ENCODE measurements at places on chromosomes 16 and 17.
A peak's percentile ranks its signal among the peaks of the same experiment; 100 is the strongest.

- no peaks in the 10 kb centered on the region for H3K27me3 ChIP-seq
- H3K36me3 ChIP-seq, result peaks cover 3% of the 10 kb centered on the region
- peak within 1 kb of the TSS; percentile 98 for H3K4me3 ChIP-seq
- H3K4me1 ChIP-seq, result peaks cover 18% of the 10 kb centered on the region
- no peak for DNase-seq
Observed at GRCh38 chr16:30526137-30526822, at the start of gene ZNF768. ZNF768 (minus strand) TSS chr16:30526566; CDS start chr16:30526413, 153 bp downstream.

GRCh38 chr17:74528491-74529199 is 2.6 kb downstream of the CD300LB start:
- no peaks in the 10 kb centered on the region for H3K36me3 ChIP-seq
- H3K4me3 ChIP-seq, result no peak overlapping the region
- no peak overlapping the region for H3K27ac ChIP-seq
- H3K27me3 ChIP-seq, result no peaks in the 10 kb centered on the region
- DNase-seq, result no peak

DNA sequence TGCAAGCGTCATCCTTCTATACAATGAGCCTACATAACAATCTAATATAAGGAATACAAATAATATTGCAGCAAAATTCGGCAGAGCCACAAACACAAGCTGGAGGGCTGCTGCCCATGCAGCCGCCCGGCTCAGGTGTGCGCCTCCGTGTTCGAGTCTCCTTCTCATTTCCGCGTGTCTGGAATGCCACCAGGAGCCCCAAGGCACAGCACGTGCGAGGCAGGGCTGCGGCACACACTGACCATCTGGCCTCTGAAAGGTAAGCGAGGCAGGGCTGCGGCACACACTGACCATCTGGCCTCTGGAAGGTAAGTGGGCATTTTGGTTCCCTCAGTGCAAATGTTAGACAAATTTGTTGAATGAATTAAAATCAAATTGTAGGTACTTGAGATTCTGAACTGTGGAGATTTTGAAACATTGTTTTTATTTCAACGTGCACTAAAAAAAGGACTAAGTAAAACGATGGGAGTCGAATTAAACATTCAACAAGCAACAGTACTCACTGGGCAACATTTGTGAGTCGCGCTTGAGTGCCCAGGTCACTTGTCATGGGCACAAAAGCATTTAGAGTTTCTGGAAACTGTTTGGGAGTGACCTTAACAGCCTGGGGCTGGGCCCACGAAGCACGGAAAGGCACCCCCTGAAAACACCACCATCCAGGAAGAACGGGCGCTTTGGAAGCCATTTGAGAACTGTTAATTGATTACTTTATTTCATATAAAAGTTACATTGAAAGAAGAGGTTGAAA is 37.4 kb downstream of the ZDHHC7 start:
- DNase-seq, result no peak
- peaks cover 27% of the 10 kb centered on the region for H3K36me3 ChIP-seq
- no peaks in the 10 kb centered on the region for H3K27me3 ChIP-seq
- peaks cover 40% of the 10 kb centered on the region for H3K4me1 ChIP-seq
- H3K4me3 ChIP-seq, result no peak overlapping the region

DNA sequence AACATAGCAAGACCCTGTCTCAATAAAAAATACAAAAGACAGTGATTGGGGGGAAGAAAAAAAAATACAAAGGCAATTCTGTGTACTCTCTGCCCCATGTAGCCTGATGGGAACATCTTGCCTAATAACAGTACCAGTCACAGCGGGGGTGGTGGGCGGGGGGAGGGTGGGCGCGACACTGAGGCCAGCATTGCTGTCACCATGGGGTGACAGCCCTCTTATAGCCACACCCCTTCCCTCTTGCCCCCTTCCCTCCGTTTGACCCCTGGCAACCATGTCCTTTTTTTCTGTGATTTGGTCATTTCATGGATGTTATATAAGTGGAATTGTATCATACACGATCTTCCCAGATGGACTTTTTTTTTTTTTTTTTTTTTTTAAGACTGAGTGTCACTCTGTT is 80.9 kb downstream of the DNAH17 start:
- no peaks in the 10 kb centered on the region for H3K4me1 ChIP-seq
- no peak overlapping the region for H3K27ac ChIP-seq
- no peak overlapping the region for H3K4me3 ChIP-seq
- H3K36me3 ChIP-seq, result no peaks in the 10 kb centered on the region
- no peaks in the 10 kb centered on the region for H3K27me3 ChIP-seq

DNA sequence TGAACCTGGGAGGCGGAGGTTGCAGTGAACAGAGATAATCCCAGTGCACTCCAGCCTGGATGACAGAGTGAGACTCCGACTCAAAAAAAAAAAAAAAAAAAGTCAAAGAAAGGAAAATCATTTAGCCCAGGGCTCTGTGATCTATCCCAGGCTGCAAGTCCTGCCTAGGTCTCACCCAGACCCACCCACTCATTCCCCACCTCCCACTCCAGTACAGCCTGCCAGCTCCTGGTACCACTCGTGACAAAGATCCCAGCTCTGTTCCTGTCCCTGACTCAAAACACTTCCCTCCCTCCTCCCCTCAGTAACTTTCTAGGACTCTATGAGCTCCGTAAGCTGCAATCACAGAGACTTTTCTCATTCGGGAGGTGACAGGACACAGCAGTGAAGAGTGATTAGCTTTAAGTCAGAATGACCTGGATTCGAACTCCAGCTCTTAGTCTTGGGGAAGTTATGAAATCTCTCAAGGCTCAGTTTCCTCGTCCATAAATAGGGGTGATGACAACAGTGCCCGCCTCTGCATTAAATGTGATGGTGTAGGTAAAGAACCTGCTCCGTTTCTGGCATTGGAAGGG is 28.0 kb upstream of the MRPS23 start:
- no peaks in the 10 kb centered on the region for H3K27me3 ChIP-seq
- H3K4me3 ChIP-seq, result no peak overlapping the region
- peaks cover 87% of the 10 kb centered on the region for H3K4me1 ChIP-seq
- H3K36me3 ChIP-seq, result no peaks in the 10 kb centered on the region
- H3K27ac ChIP-seq, result no peak overlapping the region

DNA sequence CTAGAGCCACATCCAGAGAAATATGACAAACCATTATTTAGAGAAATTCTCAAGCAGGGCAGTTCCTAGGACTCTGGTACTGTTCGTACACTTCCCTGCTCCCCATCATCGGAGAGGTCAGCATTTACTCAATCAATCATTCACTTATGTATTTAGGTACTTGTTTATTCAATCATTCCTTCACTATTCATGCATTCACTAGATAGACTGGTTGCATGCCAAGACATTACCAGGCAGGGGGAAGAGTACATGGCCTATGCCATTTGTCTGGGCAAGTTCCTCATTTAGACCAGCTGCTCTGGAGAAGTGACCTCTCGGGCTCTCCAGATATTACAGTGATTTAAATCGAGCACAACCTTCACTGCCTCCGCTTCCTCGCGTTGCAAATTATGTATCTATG is 603.4 kb downstream of the KCNJ2 start:
- no peaks in the 10 kb centered on the region for H3K36me3 ChIP-seq
- no peak overlapping the region for H3K27ac ChIP-seq
- no peak for DNase-seq
- H3K27me3 ChIP-seq, result no peaks in the 10 kb centered on the region
- no peak overlapping the region for H3K4me3 ChIP-seq
- no peaks in the 10 kb centered on the region for H3K4me1 ChIP-seq

DNA sequence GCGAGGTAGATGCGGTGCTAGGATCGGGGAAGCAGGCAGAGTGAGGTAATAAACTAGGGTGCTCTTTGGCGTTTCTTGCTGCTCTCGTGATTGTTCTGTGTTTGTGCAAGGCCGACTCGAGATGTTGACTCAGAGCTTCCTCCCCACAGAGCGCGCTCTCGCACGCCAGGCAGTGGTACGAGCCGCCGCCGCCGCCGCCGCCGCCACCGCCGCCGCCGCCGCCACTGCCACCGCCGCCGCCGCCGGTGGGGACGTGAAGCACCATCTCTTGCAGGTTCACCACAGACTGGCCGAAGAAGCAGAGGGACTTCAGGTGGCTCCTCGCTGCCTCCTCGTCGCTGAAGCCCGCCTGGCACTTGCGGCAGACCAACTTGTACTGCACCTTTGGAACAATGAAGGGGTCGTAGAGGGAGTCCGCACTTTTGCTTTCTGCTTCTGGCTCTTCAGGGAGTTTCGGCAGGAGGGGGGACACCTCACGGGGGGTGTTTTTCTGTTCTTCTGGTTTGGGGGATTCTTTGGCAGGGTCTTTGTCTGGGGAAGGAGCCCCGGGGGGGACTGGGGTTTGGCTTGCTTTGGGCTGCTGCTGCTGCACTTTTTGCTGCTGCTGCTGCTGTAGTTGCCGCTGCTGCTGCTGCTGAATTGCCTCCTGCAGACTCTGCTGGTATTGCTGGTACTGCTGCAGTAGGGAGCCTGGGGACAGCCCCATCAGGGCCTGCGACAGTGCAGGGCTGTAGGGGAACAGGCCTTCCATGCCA is 260.2 kb downstream of the ZFHX3 start:
- peak; percentile 40 for DNase-seq
- H3K27me3 ChIP-seq, result no peaks in the 10 kb centered on the region

DNA sequence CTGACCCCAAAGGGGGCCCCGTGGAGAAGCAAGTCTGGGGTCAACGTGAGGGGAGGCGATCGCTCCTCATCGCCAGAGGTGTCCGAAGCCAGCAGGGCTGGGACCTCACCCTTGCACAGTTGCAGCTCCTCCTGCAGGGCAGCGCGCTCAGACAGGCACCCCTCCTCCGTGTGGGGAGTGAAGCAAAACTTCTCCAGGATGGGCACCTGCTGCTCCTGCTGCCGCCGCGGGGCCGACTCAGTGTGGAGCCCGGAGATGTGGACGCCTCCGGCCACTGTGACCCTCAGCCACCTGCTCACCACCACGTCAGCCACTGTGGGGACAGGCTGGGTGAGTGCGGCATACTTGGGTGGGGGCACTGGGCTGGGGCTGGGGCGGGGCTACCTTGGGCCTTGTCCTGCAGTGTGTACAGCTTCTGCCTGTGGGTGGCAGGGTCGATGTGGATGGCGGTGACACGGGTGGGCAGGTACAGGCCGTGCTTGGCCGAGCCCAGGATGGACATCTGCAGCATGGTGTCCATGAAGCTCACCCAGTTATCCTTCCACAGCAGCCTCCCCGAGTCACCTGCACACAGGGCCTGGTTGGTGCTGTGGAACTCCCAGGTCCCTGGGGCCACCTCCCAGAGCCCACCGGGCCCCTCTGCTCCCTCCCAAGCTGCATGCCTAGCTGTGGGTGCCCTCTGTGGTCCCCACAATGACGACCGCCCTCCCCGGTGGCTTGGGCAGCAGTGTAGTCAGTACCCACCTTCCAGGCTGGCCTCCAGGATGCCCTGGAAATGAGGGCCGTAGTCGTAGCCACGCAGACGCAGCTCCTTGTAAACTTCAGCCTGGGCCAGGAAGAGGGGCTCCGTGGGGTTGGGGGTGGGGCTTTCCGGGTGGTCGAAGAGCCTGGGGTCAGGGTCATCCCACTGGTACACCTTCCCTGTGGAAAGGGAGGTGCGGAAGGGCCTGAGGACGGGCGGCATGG is 10.8 kb downstream of the FASN start:
- H3K4me3 ChIP-seq, result no peak overlapping the region
- H3K27me3 ChIP-seq, result no peaks in the 10 kb centered on the region
- H3K27ac ChIP-seq, result no peak overlapping the region
- H3K4me1 ChIP-seq, result no peaks in the 10 kb centered on the region
- no peak for DNase-seq
- peaks cover 85% of the 10 kb centered on the region for H3K36me3 ChIP-seq

DNA sequence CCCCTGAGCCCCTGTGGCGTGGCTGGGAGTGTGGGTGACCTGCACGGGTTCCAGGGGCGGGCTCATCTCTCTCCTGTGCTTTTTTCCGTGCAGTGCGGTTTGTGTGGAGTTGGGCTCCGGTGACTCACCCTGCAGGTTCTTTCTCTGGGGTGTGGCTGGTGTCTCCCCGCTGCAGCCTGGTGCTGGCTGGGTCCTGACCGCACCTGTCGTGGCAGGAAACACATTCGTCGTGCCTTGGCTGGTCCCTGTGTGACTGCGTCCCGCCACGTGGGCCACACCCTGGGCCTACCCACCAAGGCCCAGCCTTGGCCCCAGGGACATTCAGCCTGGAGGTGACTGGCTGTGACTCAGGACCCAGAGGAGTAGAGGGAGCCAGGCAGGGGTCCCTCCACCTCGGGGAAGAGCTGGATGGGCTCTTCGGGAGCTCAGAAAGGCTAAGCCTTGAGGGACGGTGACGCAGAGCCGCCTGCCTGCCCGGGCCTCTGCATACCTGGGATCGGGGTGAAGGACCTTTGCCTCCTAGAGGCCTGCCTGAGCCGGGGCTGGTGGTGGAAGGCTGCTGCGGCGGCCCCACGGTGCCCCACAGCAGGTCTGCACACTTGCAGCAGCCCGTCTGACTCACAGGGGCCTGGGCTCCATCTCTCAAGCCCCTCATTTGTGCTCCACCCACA is 7.8 kb downstream of the TRAF7 start:
- DNase-seq, result no peak
- peaks cover 10% of the 10 kb centered on the region for H3K36me3 ChIP-seq
- no peak overlapping the region for H3K4me3 ChIP-seq
- H3K27ac ChIP-seq, result no peak overlapping the region
- peaks cover 30% of the 10 kb centered on the region for H3K4me1 ChIP-seq
- H3K27me3 ChIP-seq, result no peaks in the 10 kb centered on the region

All from thoracic aorta (tissue), 2 donors.